Urothelium cell line (cell line): ENCODE measurements at places on chromosomes 3 and 15.

DNA sequence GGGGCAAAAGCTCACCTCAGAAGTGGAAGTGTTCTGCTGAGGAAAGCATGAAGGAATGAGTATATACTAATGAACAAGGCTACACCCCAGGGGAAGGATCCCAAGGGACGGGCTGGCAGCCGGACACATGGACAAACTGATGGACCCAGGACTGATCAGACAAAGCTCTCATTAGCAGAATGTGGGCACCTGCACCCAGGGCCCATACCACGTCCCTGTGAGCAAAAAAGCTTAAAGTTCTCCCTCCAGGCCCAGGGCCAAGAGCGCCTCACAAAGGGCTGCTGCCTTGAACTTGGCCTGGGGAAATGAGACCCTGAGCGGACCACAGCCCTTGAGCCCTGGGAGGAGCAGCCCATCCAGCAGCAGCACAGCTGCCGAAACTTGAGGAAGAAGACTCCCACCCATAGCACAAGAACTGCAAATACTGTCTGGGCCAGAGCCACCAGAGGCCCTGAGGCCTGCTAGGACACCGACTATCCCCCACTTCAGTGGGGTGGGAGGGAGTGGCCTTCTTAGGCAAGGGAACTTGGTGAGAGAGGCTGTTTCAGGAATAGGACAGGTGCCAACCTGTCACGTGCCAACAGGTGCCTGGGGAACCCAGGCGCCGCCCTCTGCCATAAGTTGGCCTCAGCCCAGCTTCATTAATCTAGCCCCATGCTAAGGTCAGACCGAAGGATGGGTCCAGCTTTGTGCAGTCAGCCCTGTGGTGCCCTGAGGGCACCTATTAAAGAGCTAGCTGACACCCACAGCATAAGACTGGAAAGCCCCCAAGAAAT is 2.3 kb upstream of the GMPPB start:
- no peak for DNase-seq

DNA sequence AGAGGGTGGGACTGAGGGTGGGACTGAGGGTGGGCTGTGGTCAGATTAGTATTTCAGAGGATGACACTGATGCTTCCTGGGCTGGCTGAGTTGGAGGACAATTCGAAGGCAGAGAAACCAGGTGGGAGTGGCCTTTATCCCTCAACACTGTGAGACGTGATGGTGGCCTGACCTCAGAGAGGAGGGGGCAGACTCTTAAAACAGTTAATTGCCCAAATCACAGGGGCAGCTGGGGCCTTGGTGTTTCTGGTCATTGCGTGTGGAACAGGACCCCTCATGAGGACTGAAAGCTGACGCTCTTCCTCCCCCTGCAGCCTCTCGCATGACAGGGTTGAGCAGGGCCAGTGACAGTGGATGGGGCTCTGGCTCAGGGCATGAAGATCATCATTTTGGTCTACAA is 18.7 kb downstream of the DNASE1L3 start:
- no peak for DNase-seq

GRCh38 chr3:19775765-19776164 is 158.3 kb downstream of the EFHB start:
- DNase-seq = no peak

DNA sequence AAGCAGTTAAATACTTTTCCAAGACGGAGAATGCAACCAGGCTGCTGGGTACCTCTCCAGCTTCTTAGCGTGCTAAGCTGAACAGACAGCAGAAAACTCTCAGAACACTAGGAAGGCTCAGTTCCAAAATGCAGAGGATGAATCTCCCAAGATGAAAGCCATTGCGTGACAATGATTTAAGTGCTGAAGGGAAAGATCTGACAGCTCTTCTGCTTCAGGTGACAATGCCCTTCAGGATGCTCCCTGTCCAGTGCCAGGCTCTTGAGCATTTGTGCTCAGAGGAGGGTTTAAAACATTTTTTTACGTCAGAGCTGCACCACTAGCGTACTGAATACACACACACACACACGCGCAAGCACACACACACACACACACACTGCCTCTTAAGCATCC is 26.3 kb downstream of the ARHGEF3 start:
- DNase-seq = no peak

- no peak for DNase-seq
Measured at GRCh38 chr15:72110355-72110754, 7.6 kb downstream of the MYO9A start.

DNA sequence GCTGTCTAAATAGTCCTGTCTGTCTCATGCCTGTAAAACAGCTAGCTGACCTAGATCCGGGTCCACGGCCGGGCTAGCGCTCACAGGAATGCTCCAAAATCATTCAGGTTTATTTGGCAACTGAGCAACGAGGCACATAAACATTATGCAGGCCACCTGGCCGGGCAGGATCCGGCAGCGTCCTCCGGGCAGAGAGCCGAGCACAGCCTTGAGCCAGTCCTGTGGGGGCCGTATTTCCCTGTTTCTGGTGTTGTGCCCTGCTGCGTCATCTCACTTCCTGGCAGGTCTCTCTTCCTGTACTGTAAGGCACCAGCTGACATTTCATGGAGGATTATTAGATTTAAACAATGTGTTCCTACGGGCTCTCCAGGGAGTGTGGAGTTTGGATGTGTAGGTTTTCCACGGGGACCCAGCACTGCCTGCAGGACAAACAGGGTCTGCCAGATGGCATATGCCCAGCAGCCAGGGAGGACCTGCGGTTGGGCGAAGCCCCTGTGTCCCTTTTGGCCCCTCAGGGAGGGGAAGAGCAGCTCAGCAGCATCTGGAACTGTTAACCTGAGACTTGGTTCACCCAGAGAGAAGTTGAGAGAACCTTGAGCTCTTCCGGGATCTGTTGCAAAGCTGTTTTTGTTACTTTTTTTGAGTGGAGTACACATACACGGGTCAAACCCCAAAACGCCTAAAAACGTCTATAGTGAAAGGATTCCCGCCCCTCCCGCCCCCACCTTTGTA is 16.6 kb upstream of the LRRK1 start:
- peak; percentile 72 for DNase-seq
